ENCODE measurements at places on chromosomes 2 and 18. TPM values are rescaled to one million over a fixed set of nuclear protein-coding genes. Genes with fewer than 3 reads are reported as not detected.

GRCh38 chr2:164992818-164993217 lies 37.5 kb upstream of the SLC38A11 start:
- peak; percentile 86 for DNase-seq

GRCh38 chr2:30239308-30239985 lies 8.1 kb downstream of the LBH start:
- DNase-seq: peak; percentile 85

RBFA gene
- total RNA-seq: 27.4 TPM

- peak; percentile 44 for DNase-seq
Observed at GRCh38 chr2:1572638-1573037, 159.4 kb downstream of the TPO start.

DNA sequence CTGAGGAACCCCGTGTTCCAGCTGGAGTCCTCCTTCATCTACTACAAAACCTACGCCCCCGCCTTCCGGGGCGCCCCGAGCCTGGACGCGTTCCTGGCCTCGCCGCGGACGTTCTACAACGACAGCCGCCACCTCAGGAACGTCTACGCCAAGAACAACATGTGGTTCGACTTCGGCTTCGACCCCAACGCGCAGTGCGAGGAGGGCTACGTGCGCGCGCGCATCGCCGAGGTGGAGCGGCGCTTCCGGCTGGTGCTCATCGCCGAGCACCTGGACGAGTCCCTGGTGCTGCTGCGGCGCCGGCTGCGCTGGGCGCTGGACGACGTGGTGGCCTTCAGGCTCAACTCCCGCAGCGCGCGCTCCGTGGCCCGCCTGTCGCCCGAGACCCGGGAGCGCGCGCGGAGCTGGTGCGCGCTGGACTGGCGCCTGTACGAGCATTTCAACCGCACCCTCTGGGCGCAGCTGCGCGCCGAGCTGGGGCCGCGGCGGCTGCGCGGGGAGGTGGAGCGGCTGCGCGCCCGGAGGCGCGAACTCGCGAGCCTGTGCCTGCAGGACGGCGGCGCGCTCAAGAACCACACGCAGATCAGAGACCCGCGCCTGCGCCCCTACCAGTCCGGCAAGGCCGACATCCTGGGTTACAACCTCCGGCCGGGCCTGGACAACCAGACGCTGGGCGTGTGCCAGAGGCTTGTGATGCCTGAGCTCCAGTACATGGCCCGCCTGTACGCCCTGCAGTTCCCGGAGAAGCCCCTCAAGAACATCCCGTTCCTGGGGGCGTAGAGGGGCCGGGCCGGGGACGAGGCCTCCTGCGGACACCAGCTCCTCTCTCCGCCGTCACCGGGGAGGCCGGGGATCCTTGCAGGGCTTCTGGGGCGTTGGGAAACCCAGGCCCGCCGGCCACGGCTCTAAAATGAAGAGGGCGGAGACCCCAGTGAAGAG lies 5.3 kb upstream of the NEU4 start:
- DNase-seq: peak; percentile 70

- no peak for DNase-seq
Observed at GRCh38 chr2:502831-503230, 174.4 kb downstream of the TMEM18 start.

DNA sequence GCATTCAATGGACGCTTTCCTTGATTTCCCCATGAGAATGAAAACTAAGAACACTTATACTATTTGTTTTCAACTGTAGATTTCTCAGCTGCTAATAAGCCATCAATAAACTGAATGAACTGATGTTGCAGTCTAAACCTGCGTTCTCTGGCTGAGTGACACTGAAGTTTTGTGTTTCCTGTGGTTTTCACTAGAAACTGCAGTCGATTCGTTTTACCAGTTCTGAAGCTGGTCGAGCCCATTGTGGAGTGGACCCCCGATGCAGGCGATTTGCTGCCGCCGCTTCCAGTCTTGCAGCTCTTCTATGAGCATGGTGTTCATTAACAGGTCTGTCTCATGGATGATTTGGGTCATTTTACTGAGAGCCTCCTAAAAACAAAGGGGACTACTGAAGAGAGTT lies 50.6 kb upstream of the STAT1 start:
- no peak for DNase-seq

DNA sequence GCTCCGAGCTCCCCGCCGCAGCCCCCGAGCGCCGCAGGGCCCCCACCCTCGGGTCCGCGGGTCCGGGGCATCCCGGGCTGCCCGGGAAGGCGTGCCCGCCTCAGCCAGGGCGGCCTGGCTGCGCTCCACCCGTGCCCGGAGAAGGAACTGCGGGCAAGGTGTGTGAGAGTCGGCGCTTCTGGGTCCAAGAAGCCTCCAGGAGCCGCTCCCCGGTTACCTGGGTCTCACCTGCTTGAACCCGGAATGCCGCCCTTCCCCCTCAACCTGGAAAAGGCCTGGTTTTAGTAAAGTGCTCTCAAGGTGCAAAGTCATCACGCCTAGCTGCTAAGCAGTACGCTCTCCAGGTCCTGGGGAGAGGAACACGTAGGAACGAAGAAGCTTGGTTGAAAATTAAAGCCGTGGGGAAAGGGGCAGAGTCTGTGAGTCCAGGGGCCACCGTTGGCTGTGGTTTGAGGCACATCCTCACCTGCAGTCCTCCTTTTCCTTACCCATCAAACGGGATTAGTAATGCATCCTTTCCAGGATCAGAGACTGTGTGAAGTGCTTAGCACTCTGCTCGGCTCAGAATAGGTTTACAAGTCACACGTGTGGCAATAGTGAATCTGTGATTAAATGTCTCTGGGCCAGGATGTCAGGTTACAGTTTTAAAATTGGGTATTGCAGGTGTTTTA lies 1.2 kb downstream of the ASAP2 start:
- no peak for DNase-seq

VRK2 gene
- total RNA-seq: 29.4 TPM

LRRC30 gene
- not detected for total RNA-seq

CRYGC gene
- total RNA-seq: not detected

- peak; percentile 29 for DNase-seq
Observed at GRCh38 chr2:76870581-76870980, 651.6 kb downstream of the LRRTM4 start.

- DNase-seq: peak; percentile 11
Observed at GRCh38 chr2:68643011-68643873, at the start of gene PROKR1. Gene PROKR1, plus strand, starts transcription at chr2:68643579. Its CDS starts 2,243 bp downstream, at chr2:68645822.

FNDC4 gene
- total RNA-seq: 8.6 TPM

DNA sequence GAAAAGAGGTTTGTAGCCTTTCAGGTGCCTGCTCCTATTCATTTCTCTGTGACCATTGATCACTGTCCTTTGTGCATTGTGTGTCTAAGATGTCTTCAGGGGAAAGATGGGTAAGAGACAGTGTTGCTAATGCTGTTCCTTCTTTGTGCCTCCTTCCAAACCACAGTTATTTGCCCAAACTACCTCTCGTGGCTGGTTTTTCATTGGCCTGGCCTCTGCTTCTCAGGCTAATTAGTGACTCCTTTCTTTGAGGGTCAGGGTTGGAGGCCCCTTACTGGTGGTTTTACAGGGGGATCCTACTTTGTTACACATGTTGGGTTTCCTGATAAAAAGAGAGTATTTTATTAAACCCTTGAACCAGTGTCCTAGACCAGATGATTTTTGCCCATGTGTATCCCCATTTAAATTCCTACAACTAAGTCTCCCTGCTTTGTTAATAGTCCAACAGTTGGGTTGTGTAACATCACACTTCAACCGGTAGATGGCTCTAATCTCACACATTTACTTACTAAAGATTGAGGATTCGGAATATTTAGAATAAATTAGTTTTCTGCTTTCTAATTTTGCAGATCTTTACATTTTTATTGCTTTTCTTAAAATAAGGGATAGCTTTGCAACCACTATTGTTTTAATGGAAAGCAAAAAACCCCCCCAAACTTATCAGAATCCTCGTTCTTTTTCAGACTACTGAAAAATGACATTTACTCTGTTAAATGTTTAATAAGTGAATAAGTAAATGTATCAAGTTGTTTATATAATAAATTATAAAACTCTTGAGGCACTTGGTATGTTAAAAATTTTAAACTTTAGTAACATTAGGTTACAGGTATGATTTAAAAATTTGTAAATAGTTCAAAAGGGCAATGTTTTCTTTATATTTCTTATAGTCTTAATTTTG lies 2.4 kb downstream of the MARS2 start:
- DNase-seq: peak; percentile 69

POMC gene
- total RNA-seq: 0.32 TPM

GPR35 gene
- total RNA-seq: 0.32 TPM

CRYGD gene
- total RNA-seq: not detected

- DNase-seq: no peak
Observed at GRCh38 chr18:52465391-52465790, 125.4 kb downstream of the DCC start.

REG3G gene
- total RNA-seq: not detected

GRCh38 chr2:234203135-234203984 lies 152.9 kb downstream of the SPP2 start:
- DNase-seq: peak; percentile 92

GRCh38 chr18:80245781-80246444 lies 1.4 kb downstream of the PARD6G start:
- no peak for DNase-seq

EMX1 gene
- total RNA-seq: not detected

DNA sequence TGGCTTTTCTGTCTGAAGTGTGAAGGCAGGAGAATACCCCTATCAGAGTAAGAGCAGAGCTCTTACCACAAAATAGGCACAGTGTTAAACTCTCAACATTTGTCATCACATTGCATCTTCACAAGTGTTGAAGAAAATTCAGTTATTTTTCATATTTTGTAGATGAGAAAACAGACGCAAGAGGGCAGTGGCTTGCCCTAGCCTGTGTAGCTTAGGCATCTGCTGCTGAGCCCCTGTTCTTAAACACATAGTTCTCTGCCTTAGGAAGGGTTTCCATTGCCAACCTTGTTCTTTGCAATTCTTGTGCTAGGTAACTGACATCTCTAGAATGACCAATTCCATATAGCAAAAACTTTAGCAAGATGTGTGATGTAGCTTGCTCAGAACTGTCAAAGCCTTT lies 112.7 kb upstream of the RMDN2 start:
- peak; percentile 54 for DNase-seq

- DNase-seq: peak; percentile 39
Observed at GRCh38 chr18:73947180-73947921, 200.3 kb downstream of the FBXO15 start.

ALKAL2 gene
- total RNA-seq: not detected

HOXD11 gene
- 26.4 TPM for total RNA-seq

DNA sequence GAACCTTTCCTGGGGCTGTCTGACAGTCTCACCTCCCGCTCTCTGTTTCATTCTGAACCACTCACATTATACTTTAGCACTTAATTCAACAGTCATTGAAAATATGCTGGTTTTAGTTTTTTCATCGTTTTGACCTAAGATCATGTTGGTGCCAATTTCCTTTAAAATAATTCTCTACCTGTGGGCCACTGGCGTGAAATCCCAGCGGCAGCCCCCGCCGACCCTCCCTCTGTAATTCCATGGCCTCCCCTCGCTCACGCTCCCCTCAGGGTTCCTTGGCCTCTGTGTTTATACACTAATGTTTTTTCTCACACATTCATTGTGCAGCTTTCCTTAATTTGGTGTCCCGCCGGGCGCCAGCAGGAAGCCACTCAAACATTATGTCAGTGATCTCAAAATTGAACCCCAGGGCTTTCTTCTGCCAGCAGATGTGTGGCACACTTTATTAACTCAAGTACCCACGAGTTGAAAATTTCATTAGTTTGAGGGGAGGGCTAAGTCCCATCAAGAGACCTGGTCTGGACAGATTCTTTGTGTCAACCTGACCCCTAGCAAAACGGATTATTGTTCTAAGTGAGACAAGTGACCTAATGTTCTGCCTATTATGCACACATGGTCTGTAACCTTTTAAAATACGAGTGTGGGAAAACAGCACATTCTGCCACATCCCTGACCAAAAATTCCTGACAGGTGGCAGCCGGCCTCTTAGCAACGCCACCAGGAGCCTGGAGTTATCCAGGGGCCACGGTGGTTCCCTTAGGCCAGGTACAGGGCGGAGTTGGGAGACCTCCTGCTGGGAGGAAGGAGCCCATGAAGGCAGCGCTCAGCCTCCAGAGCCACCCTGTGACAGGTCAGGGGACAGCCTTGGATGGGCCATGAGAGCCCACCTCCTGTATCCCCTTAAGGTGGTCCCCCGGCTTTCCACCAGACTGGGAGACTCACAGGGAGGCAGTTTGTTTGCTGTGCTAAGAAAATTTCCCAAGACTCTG lies 53.1 kb downstream of the APOB start:
- DNase-seq: no peak

LINC00305 gene
- not detected for total RNA-seq
